ENCODE measurements at places on chromosomes 5 and 9. TPM values are rescaled to one million over a fixed set of nuclear protein-coding genes. Genes with fewer than 3 reads are reported as not detected.

GRCh38 chr5:181171782-181172181, 24.4 kb downstream of the OR2V2 start:
- DNase-seq = no peak
- no peaks in the 10 kb centered on the region for H3K27me3 ChIP-seq
- H3K4me3 ChIP-seq = no peak overlapping the region
- H3K4me1 ChIP-seq = peaks cover 32% of the 10 kb centered on the region
- no peak overlapping the region for H3K27ac ChIP-seq

DNA sequence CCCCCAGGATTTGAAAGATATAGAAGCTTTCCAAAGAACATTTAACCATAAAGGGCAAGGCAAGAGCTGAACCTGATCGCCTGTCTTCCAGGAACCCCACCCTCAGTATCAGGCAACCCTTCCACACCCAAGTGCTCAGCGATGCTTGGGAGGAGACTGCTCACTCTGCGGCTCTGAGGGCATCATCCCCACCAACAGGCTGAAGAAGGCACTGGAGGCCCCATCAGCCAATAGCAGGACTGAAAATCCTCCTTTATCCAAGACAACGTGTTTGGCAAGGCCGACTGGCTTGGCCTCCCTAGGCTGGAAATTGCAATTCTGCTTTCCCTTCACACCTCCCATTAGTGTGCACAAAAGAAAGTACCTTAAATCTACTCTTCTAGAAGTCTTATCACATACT, 1.4 kb upstream of the PPP2CA start:
- H3K4me1 ChIP-seq = peaks cover 25% of the 10 kb centered on the region
- no peak for DNase-seq
- H3K4me3 ChIP-seq = no peak overlapping the region
- H3K27ac ChIP-seq = peak overlapping the region; percentile 100

Gene GAS1
- total RNA-seq = 0.39 TPM

DNA sequence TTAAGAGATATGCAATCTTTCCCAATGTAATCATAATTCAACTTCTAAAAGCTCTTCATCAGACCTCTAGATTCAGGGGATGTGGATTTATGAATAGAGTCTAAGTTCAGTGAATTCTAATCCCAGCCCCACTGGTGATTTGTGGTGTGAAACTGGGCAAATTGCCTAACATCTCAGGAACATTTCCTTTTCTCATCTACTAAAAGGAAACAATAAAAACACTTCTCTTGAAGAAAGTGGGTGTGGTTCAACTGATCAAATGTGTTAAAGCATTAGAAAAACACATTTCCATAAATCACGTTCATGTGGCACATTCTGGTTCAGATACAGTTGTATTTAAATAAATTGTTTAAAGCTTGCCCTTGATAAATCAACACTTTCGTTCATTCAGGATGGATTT, 631.7 kb upstream of the CDH6 start:
- H3K4me1 ChIP-seq = no peaks in the 10 kb centered on the region
- H3K27ac ChIP-seq = no peak overlapping the region
- DNase-seq = no peak
- no peaks in the 10 kb centered on the region for H3K27me3 ChIP-seq
- H3K36me3 ChIP-seq = no peaks in the 10 kb centered on the region
- H3K4me3 ChIP-seq = no peak overlapping the region

- no peak overlapping the region for H3K27ac ChIP-seq
- no peaks in the 10 kb centered on the region for H3K27me3 ChIP-seq
- H3K36me3 ChIP-seq = no peaks in the 10 kb centered on the region
- no peaks in the 10 kb centered on the region for H3K4me1 ChIP-seq
- DNase-seq = no peak
These were observed 69.3 kb upstream of the EGFLAM start for GRCh38 chr5:38189081-38189504.

DNA sequence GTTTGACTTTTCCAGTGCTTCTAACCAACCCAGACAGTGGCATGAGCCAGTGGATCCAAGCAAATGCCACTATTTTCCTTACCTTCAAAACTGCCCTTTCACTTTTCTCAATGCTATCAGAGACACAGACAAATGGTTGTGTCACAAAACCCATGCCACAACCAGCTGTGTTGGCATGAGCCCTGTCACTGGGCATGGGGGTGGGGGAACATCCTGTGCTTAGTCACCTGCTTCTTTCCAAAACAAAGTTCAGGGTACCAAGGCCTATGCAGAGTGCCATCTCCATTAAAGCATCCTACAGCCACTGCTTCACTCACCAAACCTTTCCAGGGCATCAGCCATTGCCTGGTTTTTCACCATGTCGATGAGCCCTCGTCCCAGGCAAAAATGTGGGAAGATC, 30.1 kb downstream of the NIPSNAP3B start:
- H3K27me3 ChIP-seq = no peaks in the 10 kb centered on the region
- H3K4me1 ChIP-seq = no peaks in the 10 kb centered on the region
- peaks cover 91% of the 10 kb centered on the region for H3K36me3 ChIP-seq
- DNase-seq = no peak
- no peak overlapping the region for H3K4me3 ChIP-seq
- no peak overlapping the region for H3K27ac ChIP-seq

- no peaks in the 10 kb centered on the region for H3K27me3 ChIP-seq
- DNase-seq = no peak
- H3K4me3 ChIP-seq = no peak overlapping the region
- no peaks in the 10 kb centered on the region for H3K4me1 ChIP-seq
These were observed 108.5 kb downstream of the ZSWIM6 start for GRCh38 chr5:61440596-61440995.

GRCh38 chr9:131042666-131043065, 33.7 kb downstream of the LAMC3 start:
- H3K36me3 ChIP-seq = no peaks in the 10 kb centered on the region
- peak overlapping the region; percentile 72 for H3K27ac ChIP-seq
- DNase-seq = no peak
- H3K27me3 ChIP-seq = no peaks in the 10 kb centered on the region

GRCh38 chr9:69324549-69325401, at the start of gene ENTREP1:
Gene ENTREP1, plus strand, starts transcription at chr9:69325215. Its CDS starts 95 bp downstream, at chr9:69325310.
- peaks cover 4% of the 10 kb centered on the region for H3K4me1 ChIP-seq
- no peak within 1 kb of the TSS for H3K4me3 ChIP-seq
- DNase-seq = no peak
- H3K27me3 ChIP-seq = peaks cover 7% of the 10 kb centered on the region
- no peaks in the 10 kb centered on the region for H3K36me3 ChIP-seq
- no peak within 1 kb of the TSS for H3K27ac ChIP-seq

- H3K36me3 ChIP-seq = no peaks in the 10 kb centered on the region
- H3K27me3 ChIP-seq = no peaks in the 10 kb centered on the region
- H3K4me1 ChIP-seq = no peaks in the 10 kb centered on the region
- no peak overlapping the region for H3K4me3 ChIP-seq
These were observed 18.6 kb upstream of the PLIN2 start for GRCh38 chr9:19145881-19146280.

DNA sequence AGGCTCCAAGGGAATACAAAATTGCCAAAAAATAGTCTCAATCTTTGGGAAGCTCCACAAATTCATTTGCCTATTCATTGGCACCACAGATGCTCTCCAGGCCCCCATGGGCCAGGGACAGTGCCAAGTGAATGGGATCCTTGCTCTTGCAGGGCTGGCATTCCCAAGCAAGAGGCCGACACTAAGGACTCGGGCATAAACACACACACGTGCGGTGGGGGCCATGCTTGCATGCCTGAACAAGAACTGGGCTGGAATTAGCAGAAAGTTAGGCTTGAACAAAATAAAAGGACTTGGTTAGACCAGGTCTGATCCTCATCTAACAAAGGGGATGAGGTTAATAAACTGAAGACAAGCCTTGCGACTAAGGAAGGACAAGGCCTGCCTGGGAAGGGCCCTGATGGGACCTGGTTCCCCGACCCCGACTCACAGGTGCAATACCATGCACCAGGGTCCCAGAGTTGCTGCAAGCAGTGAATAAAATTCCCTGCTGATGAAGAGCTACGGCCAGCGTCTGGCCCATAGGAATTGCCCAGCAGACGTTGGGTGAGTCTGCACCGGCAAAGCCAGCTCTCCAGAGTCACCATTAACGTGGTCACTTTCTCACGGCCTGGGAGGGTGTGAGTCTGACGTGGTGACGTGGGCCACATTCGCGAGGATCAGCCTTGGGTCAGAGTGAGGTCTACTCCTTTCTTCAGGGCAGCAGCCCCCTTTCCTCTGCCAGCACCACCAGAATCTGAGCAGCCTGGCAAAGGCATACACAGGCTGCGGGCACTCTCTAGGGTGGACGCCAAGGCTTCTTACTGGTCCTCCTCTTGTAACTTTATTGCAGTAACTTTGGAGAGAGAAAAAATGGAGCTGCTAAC, 77.4 kb upstream of the FCN1 start:
- H3K27ac ChIP-seq = no peak overlapping the region
- peaks cover 2% of the 10 kb centered on the region for H3K27me3 ChIP-seq
- H3K4me3 ChIP-seq = no peak overlapping the region
- no peaks in the 10 kb centered on the region for H3K4me1 ChIP-seq
- no peak for DNase-seq

DNA sequence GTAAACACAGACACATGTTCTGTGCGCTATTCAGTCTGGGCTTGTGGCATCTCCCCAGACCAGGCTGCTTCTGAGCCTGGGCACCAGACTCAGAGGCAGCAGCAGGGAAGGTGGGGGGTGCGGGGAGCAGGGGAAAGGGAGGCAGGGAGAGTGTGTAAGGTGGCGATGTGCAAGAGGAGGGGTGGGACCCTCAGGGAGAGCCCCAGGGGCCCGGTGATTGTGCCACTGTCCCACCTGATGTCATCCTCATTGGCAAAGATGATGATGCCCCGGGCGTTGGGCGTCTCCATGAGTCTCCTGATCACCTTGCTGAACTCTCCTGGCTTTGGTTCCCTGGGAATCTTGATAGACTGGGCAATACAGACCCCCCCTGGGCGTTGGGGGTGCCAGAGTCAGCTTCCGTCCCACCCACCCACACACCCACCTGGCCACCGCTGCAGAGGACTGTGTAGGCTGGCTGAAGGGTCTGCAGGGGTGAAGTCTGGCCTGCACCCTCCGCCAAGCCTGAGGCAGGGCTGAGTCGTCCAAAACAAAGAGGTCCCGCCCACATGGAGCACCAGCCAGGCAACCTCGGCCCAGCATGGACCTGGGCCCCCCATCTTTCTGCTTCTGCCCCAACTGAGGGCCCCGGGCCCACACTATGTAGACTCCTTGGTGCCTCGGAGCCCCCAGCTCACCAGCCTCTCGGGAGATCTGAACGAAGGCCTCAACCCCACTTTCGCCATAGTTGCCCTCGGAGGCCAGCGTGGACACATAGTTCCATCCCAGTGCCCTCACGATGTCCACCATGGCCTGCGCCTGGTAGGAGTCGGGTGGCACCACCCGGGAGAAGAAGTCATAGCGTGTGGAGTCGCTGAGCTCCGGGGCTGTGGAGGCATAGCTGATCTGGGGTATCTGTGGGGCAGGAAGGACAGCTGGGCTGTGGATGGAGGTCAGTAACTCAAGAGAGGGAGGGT, 3.7 kb downstream of the GRM6 start:
- no peak overlapping the region for H3K27ac ChIP-seq
- H3K27me3 ChIP-seq = no peaks in the 10 kb centered on the region
- DNase-seq = no peak
- no peaks in the 10 kb centered on the region for H3K36me3 ChIP-seq

Gene FGF1
- not detected for total RNA-seq

Gene FOXD4L6
- total RNA-seq = not detected

Gene SMIM33
- total RNA-seq = not detected

GRCh38 chr9:106766616-106767015, 96.3 kb upstream of the ZNF462 start:
- H3K36me3 ChIP-seq = no peaks in the 10 kb centered on the region
- H3K4me1 ChIP-seq = no peaks in the 10 kb centered on the region
- no peak for DNase-seq
- H3K27ac ChIP-seq = no peak overlapping the region
- no peaks in the 10 kb centered on the region for H3K27me3 ChIP-seq
- H3K4me3 ChIP-seq = no peak overlapping the region

DNA sequence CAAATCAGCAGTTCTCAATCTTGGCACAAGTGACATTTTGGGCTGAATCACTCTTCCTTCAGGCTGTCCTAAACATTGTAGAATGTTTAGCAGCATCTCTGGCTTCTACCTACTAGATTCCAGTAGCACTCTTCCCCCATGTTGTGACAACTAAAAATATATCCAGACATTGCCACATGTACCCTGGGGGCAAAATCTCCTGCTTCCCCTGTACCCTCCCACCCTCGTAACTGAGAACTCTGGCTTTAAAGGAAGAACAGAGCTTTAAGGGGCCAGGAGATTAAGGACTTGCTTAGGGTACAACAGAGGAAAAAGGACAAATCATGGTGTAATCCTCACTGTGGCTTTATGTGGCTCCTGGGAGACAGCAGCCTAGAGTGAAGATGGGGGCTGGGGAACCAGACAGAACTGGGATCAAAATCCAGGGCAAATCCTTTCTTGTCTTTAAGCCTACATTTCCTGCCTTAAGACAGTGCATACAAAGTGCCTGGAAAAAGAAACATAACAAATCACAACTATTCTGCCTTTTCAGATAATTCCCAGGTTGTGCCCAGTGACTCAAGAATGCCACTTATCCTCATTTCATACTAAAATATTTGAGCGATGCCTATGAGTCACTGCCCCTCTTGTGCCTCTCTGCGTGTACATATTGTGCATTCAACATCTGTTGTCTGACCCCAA, 109.3 kb downstream of the DAPK1 start:
- no peak overlapping the region for H3K4me3 ChIP-seq
- peaks cover 3% of the 10 kb centered on the region for H3K27me3 ChIP-seq
- H3K27ac ChIP-seq = no peak overlapping the region
- no peaks in the 10 kb centered on the region for H3K4me1 ChIP-seq
- H3K36me3 ChIP-seq = no peaks in the 10 kb centered on the region
- DNase-seq = no peak

Gene SAPCD2
- 0.39 TPM for total RNA-seq

Gene GDF9
- total RNA-seq = 0.67 TPM

DNA sequence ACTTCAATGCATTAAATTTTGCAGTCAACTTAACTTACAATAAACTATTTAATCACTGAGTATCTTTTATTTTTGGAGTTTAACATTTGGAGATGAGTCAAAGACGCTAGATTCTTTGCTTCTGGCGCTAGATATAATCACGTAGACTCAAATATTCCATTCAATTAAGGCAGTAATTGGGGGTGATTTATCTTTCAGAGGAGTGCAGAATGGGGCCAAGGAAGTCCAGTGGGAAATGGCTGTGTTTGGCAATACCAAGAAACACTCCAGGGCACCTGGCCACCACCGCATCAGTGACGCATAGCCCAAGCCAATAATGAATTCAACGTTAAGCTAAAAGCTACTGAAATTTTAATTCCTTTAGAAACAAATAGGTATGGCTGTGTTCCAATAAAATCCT, 81.2 kb downstream of the PHAX start:
- no peak overlapping the region for H3K4me3 ChIP-seq
- H3K36me3 ChIP-seq = no peaks in the 10 kb centered on the region
- no peak overlapping the region for H3K27ac ChIP-seq
- H3K27me3 ChIP-seq = no peaks in the 10 kb centered on the region
- H3K4me1 ChIP-seq = no peaks in the 10 kb centered on the region
- no peak for DNase-seq

GRCh38 chr5:149063017-149063687, at the start of gene SH3TC2:
Gene SH3TC2, minus strand, starts transcription at chr5:149063062. Its CDS starts 40 bp downstream, at chr5:149063022.
- H3K4me1 ChIP-seq = no peaks in the 10 kb centered on the region
- no peaks in the 10 kb centered on the region for H3K36me3 ChIP-seq
- no peak for DNase-seq
- H3K27ac ChIP-seq = no peak within 1 kb of the TSS

Gene RGMB
- 17.1 TPM for total RNA-seq

Data from B cell (primary cell).